CD4-positive, alpha-beta T cell treated with Interleukin-10 for 1 hour (primary cell): ENCODE measurements at places on chromosomes 2 and 18.

DNA sequence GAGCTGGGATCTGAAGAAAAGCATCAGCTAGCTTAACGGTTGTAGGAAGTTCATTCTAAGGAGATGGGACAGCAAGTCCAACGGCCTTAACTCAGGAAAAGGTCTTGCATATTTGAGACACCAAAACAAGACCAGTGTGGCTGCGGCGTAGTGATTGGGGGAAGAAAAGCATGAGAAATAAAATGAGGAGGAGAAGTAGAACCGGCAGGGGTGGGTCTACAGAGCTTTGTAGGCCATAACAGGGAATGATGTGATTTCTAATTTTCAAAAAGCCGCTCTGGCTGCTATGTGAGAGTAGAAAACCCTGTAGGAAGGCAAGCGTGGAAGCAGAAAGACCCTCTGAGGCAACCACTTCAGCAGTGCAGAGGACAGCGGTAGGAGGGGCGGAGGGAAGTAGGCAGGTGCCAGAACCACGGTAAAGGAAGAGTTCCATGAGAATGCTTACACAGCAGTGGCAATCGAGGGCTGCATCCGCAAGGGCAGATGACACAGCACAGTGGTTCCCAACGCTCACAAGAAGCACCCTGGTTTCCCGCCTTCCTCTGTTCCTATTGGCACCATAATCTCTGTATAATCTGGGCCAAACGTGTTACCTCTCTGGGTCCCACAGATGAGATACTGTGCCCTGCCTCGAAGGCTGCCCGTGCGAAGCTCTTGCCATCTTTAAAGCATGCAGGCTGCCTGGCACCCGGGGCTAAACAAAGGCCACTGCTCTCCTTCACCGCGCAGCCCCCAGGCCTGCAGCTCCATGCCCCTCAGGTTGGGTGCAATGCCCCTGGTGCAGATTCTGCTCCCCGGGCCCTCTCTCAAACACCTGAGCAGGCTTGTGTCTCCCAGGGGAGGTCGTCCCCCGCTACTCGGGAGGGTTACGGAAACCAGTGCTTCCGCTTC is 795 bp downstream of the ANKRD39 start:
- peak; percentile 33 for DNase-seq

DNA sequence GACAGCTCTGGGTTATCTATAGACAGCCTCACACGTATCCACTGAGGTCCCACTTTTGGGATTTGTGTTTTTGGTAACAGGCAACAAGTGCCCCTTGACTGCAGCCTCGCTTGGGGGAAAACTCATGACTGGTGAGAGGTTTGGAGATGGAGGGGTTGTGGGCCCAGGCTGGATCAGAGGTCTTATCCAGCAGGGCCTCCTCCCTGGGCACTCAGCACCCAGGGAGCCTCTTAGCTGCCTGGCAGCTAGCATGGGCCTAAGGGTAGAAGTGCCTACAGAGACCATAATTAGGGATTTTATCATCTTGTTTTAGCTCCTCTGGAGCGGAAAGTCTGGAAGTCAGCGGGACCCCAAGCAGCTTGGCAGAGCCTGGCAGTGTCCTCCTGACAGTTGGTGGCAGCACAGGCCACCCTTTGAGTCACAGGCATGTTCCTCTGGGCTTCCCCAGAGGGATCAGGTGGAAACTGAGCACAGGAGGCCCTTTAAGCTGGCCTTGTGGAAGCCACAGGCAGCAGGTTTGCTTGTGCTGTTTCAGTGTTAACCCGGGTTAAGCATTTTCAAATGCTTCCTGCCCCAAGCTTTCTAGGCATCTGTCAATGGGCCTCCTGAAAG is 143.1 kb downstream of the KCTD1 start:
- DNase-seq, result no peak

- no peak for DNase-seq
Observed at GRCh38 chr18:13011719-13012118, 20.6 kb downstream of the CEP192 start.

DNA sequence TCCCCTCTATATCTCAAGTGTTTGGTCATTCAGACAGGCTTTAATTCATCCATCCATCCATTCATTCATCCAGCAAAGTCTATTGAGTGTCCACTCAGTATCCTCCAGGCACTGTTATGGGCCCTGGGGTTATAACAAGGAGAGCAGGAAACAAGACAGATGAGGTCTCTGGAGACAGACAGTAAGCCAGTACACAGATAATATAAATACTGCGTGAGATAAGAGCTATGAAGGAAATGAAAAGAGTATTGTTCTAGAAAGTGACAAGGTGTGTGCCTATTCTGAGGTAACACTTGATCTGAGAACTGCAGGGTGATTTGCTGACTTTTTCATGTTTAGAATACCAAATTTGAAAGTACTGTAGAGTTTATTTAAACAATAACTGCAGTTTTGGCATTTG is 98.3 kb downstream of the OSBPL6 start:
- DNase-seq, result no peak

DNA sequence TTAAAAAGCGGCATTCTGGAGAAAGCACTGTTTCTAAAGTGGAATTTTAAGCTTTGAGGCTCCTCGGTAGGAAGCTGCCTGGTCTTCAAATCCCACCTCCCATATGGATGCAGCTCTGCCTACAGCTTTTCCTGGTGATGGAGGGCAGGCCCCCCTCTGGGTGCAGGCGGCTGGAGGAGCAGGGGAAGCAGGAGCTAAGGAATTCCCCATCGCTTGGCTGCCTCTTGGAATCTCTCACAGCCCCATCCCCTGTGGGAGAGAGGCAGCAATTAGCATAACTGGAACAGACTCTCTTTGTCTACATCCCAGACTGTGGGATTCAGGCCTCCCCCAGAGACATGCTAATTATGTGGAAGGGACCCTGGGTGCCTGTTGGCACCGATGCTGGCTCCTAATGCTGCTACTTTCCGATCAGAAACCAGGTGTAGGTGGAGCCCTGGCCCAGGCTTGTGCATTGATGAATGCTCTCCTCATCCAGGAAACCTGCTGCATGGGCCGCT is 51.3 kb downstream of the LIPG start:
- no peak for DNase-seq

- no peak for DNase-seq
Observed at GRCh38 chr18:77093067-77093430, 39.5 kb downstream of the MBP start.

DNA sequence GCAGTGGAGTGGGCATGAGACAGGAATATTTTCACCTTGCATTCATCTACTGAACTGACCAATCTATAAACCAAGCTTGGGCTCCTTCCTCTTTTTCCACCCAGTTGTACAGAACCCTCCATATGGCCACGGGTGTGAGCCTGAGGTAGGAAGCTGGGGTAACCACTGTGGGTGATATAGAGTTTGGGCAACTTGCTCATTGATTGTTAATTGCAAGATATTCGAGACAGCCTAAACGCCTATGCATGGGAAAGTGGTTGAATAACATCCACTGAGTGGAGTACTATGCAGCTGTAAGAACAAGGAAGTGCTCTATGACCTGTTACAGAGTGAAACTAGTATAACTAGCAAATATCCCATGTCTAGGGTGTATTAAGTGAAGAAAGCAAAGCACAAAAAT is 7.3 kb upstream of the VAPA start:
- no peak for DNase-seq

- no peak for DNase-seq
Observed at GRCh38 chr2:128342550-128342949, 23.9 kb upstream of the HS6ST1 start.

GRCh38 chr2:111176867-111177266 is 56.2 kb downstream of the BCL2L11 start:
- no peak for DNase-seq

- no peak for DNase-seq
Observed at GRCh38 chr18:42048158-42048557, 93.1 kb downstream of the PIK3C3 start.

DNA sequence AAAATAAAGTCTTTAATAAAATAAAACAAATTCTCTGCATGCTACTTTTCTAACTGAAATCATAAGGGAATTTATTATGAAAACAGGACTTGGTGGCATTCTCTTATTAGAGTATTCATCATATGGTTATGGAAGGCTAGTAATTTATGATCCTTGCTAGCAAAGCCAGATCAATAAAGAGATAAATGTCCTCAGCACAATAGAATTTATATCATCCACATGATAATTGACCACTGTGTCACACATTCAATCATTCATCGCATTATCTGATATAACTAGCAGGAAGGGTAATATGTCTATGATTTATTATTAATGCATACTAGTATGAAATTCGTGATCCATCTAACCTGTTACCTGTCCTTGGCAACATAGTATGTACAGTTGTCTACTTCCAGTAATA is 175.8 kb downstream of the MYO3B start:
- no peak for DNase-seq

- DNase-seq, result no peak
Observed at GRCh38 chr2:127261804-127262406, 32.0 kb downstream of the ERCC3 start.

DNA sequence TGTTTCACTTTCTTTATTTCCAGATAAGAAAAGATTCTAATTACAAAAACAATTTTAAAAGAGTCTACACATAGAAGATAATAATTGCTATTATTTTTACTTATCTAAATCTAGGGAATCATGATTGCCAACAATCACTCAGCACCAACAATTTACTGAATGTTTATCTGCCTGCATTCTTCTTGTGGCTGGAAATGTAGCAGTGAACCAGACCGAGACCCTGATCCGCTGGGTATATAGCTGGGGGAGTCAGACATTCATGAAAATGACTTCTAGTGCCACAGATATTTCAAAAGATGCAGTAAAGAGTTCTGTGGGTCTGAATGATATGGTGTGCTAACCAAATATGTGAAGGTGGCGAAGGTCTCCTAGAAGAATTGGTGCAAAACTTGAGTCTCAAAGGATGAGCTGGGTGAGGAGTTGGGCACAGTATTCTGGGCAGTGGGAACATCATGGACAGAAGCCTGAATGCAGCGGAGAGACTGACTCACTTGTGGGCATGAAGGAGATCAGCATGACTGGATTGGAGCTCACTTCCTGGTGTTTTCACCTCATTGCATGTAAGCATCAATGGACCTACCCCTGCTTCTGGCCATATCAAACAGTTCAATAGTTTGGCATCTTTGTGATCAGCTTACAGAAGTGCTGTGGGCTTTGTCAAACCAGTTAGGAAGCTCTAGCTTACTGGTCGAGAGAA is 26.1 kb upstream of the FN1 start:
- no peak for DNase-seq

GRCh38 chr2:130795431-130795830 is 40.1 kb downstream of the AMER3 start:
- DNase-seq, result no peak

DNA sequence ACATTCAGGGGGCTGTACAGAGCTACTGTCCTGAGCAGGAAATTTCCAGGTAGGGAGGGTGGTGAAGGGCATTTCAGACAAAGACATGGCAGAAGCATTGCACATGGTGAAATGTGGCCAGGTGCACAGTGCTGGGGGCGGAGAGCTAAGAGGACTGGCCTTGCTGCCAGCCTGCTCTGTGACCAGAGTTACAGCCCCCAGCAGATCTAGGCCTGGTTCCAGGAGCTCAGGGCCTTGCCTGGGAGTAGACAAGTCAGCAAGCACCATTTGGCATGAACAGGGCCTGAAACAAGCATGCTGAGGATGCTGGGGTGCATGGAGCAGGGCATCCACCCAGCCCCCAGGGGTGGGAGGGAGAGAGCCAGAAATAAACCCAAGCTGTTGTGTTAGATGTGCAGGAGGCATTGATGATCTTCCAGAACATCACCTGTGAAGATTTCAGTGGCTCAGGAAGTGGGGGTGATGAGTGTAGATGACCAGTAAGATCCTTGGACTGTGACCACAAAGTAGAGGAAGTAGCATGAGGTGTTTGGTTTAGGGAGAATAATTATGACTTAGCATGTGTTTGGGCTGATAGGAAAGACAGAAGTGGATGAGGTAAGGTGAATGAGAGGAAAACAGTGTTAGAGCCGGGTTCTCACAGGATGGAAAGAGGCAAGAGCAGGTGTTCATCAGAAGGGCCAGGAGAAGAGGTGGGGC is 61.1 kb downstream of the COA5 start:
- DNase-seq, result no peak

DNA sequence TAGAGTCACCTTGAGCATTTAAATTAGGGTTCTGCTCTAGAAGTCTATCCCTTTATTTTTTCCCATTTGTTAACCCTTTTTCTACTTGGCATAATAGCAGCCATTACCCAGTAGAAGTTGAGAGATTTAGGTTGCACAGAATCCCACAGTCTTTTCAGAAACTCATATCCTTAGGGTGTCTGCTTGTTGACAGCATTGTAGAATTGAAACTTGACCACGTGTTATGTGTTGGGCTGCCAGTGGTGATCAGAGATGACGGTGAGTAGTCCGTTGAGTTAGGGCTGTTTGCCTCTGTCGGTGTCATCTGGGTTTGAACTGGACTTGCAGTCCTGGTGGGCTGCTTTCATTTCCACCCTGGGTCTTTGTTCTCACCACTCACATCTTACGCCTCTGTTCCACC is 114.4 kb downstream of the NEDD4L start:
- DNase-seq, result no peak

DNA sequence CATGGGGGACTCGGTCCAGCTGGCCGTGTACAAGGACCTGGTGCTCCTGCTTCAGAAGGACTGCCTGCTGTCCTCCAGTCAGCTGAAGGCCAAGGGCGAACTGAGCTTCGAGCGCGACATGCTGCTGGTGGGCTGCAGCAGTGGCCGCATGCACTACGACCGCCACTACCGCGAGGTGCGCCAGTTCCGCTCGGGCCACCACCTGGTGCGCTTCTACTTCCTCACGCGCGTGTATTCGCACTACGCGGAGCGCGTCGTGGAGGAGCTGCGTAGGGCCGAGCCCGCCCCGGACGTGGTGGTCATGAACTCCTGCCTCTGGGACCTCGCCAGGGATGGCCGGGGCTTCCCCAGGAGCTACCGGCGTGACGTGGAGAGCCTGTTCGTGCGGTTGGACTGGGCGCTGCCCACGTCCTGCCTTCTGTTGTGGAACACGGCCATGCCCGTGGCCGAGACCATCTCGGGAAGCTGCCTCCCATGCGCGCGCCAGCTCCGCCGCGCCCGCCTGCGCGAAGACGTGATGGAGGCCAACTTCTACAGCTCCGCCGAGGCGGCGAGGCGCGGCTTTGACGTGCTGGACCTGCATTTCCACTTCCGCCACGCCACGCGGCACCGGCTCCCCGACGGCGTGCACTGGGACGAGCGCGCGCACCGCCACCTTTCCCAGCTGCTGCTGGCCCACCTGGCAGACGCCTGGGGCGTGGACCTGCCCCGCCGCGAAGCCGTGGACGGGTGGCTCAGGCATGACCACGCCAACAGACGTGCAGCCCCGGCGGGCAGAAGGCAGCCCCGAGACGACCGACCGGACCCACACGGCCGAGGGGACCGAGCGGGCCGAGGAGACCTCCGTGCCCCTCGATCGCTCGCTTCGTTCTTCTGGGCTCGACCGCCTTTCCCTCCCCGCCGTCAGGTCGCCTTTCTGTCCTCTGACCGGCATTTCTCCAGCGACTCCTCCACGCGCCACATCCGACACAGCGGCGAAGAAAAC is 293.9 kb upstream of the ERBB4 start:
- no peak for DNase-seq

GRCh38 chr18:39681061-39681460 is 2115.5 kb upstream of the CELF4 start:
- no peak for DNase-seq
